ENCODE measurements at places on chromosomes 2 and 18.

DNA sequence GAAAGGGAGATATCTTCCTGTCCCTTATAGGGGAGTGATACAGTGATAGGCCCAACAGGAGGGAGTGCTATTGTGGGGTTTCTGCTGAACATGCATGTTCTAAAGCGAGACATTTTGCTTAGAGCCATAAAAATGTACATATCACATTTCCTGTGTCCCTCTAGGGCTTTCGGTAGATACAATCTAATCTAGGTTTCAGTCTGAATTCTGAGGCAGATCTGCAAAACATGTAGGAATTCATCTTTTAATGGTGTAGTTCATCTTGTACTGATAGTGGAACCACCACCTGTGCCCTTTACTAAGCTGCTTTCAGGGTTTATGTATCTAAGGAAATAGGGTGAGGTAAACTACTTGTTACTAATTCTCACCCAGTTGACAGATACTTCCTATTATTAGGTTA is 73.8 kb downstream of the SPTBN1 start:
- DNase-seq, result no peak

DNA sequence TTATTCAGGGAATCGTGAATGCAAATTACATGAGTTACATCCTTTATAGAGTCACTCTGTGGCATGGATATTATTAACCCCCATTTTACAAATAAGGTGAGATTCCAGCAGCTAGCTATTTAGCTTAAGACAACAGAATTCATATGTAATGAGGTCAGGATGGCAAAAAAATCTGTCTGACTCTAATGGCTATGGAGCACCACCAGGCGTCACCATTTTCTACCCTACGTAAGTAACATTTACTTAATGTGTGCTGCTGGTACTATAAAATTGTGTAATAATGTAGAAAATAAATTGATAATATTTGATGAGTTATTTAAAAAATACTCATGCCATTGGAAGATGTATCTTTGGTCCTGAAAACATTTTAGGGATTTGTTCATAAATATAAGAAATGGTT is 2040.1 kb upstream of the LRRTM1 start:
- no peak for DNase-seq

GRCh38 chr18:75063615-75064512 is 145.1 kb downstream of the PTGR3 start:
- no peak for DNase-seq

GRCh38 chr18:54883816-54884604 is 55.7 kb downstream of the RAB27B start:
- DNase-seq, result no peak
